Ureter (tissue), 1 donor: ENCODE measurements at places on chromosomes 6 and 20. TPM values are rescaled to one million over a fixed set of nuclear protein-coding genes. Genes with fewer than 3 reads are reported as not detected.

Gene PET117
- total RNA-seq = 8.7 TPM

Gene TGM3
- total RNA-seq = not detected

Gene C20orf141
- not detected for total RNA-seq

Gene HLA-DMA
- total RNA-seq = 65.3 TPM

Gene MUC22
- not detected for total RNA-seq

Gene STX11
- total RNA-seq = 5.8 TPM

Gene GRIK2
- total RNA-seq = 1.8 TPM

Gene TRIM10
- not detected for total RNA-seq

Gene KCNK16
- total RNA-seq = not detected

Gene PBOV1
- not detected for total RNA-seq

Gene KIF25
- total RNA-seq = not detected

Gene POU3F2
- total RNA-seq = not detected

Gene RAD21L1
- total RNA-seq = not detected

Gene HACE1
- total RNA-seq = 13.7 TPM

Gene CD40
- 29.0 TPM for total RNA-seq

Gene BPIFB1
- total RNA-seq = 0.65 TPM

Gene TMEM74B
- 3.6 TPM for total RNA-seq

Gene TNFRSF6B
- total RNA-seq = 19.8 TPM

Gene GPX5
- not detected for total RNA-seq
